Colonic mucosa (tissue), 4 donors: ENCODE measurements at places on chromosomes 16 and 17. TPM values are rescaled to one million over a fixed set of nuclear protein-coding genes. Genes with fewer than 3 reads are reported as not detected.

DNA sequence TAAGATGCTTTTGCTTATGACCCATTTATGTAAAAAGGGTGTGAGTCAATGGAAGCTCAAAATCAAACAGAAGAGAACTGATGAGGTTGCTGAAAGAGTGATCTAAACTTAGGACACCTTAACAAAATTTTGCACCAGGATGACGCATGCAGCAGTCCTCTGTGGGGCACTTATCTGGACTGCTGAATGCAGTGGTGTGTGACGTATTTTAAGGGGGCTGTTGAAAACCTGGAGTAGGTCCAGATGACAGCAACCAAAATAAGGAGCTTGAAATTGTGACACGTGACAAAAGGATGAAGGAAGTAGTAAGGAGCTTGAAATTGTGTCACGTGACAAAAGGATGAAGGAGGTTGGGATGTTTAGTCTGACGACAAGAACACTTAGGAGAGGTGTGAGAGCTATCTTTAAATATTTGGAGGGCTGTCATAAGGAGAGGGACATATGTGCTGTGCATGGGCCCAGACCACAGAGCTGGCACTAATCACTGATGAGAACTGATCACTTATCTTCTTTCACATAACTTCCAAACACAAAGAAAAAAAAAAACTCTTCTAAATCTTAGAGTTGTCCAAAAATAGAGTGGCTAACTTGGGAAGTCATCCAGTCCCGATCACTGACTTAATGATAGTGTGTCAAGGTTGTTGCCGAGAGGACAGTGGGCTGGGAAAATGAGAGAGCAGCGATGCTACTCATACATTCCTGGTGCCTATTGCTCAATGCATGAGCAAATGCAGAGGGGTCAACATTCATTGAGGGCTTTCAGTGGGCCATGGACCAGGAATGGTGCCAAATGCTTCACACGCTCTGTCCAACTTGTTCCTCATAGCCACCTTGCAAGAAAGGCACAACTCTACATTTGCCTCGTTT is 264.2 kb upstream of the ZFHX3 start:
- no peak for DNase-seq
- no peaks in the 10 kb centered on the region for H3K36me3 ChIP-seq
- H3K27ac ChIP-seq, result no peak overlapping the region

- H3K27me3 ChIP-seq, result no peaks in the 10 kb centered on the region
- H3K4me3 ChIP-seq, result no peak overlapping the region
- no peaks in the 10 kb centered on the region for H3K4me1 ChIP-seq
- no peak overlapping the region for H3K27ac ChIP-seq
Observed at GRCh38 chr17:73090396-73091202, 1.9 kb downstream of the SLC39A11 start.

GRCh38 chr16:23929856-23930255 is 94.1 kb downstream of the PRKCB start:
- DNase-seq, result no peak
- no peaks in the 10 kb centered on the region for H3K4me1 ChIP-seq
- no peak overlapping the region for H3K4me3 ChIP-seq
- no peaks in the 10 kb centered on the region for H3K36me3 ChIP-seq
- no peak overlapping the region for H3K27ac ChIP-seq

DNA sequence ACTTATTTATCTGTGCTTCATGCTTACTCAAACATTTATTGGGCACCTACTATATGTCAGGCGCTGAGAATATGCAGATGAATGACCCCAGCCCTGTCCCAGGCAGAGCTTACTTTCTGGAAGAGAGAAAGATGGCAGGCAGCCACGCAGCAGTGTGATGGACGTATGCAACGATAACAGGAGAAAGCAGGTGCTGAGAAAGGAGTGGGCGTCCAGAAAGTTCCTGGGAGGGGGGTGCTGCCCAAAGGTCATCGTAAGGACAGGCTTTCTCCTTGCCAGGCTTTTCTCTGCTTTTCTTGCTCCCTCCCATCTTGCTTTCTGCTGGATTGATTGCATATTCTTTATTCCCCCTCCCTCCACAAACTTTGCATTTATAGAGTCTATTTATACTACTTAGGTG is 124.5 kb downstream of the GAS7 start:
- no peak for DNase-seq
- H3K27ac ChIP-seq, result no peak overlapping the region
- H3K4me3 ChIP-seq, result no peak overlapping the region
- no peaks in the 10 kb centered on the region for H3K4me1 ChIP-seq
- H3K36me3 ChIP-seq, result no peaks in the 10 kb centered on the region

Gene LCAT
- total RNA-seq, result 3.4 TPM

Gene KRT24
- 0.57 TPM for total RNA-seq

Gene PIGS
- total RNA-seq, result 82.7 TPM

Gene SLFN14
- not detected for total RNA-seq

Gene C16orf89
- 3.6 TPM for total RNA-seq

Gene ACACA
- total RNA-seq, result 72.6 TPM

Gene CPHXL2
- total RNA-seq, result not detected

Gene RHBDL1
- total RNA-seq, result 5.7 TPM

Gene TBC1D26
- not detected for total RNA-seq
